ENCODE measurements at places on chromosomes 13 and 19. TPM values are rescaled to one million over a fixed set of nuclear protein-coding genes. Genes with fewer than 3 reads are reported as not detected.

- no peaks in the 10 kb centered on the region for H3K27me3 ChIP-seq
- no peak for DNase-seq
- peaks cover 5% of the 10 kb centered on the region for H3K36me3 ChIP-seq
- no peak overlapping the region for H3K4me3 ChIP-seq
- H3K27ac ChIP-seq: no peak overlapping the region
These were observed 180.5 kb downstream of the ZNF737 start for GRCh38 chr19:20385061-20385460.

DNA sequence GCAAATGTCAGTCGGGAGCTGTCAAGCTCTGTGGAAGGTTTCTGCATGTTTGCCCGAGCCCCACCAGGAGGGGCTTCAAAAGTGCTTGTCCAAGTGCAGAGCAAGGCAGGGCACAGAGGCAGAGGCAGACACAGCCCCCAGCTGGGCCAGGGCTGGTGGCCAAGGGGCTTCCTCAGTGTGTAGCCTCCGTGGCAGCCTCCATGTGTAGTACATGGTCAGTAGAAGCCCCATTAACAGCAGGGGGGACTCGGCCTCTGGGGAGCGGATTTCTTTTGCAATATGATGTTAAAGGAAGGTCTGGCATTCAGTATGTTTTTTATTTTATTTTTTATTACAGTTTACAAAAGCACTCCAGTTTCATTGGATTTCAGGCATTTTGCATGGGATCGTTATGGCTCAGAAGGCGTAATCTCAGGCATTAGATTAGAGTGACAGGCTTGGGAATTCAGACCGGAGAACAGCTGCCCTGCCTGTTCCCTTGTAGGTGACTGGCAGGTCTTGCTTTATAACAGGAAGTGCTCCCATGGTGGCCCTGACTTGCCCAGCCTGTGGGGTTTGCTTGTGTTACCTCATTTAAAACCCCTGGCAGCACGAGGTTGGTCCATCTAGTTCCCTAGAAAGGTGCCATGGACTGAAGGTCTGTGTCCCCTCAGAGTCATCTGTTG is 129.2 kb downstream of the KDM4B start:
- H3K27ac ChIP-seq: no peak overlapping the region
- H3K36me3 ChIP-seq: peaks cover 45% of the 10 kb centered on the region
- no peak overlapping the region for H3K4me3 ChIP-seq
- no peaks in the 10 kb centered on the region for H3K4me1 ChIP-seq

- H3K36me3 ChIP-seq: peaks cover 40% of the 10 kb centered on the region
- peaks cover 41% of the 10 kb centered on the region for H3K4me1 ChIP-seq
- no peaks in the 10 kb centered on the region for H3K27me3 ChIP-seq
- H3K27ac ChIP-seq: peak overlapping the region; percentile 96
- no peak overlapping the region for H3K4me3 ChIP-seq
These were observed 2.3 kb upstream of the UPF3A start for GRCh38 chr13:114279146-114279545.

DNA sequence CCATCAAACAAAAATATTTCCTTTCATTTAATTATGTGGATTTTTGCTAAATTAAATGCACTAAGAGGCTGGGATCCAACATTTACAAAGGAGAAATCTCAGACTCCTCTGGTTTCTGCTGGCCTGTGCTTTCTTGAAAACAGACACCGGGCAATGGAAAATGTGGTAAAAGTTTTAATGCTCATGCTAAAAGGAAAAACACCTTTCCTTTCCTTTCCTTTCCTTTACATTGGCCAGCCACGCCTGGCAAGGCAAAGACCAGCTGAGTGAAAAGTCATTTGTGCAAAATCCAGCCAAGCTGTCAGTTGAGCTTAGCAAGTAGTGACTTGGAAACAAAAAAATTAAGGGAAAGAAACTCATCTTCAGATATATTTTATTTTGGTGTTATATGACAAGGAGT is 240.3 kb downstream of the LACC1 start:
- peaks cover 10% of the 10 kb centered on the region for H3K4me1 ChIP-seq
- no peaks in the 10 kb centered on the region for H3K27me3 ChIP-seq
- no peaks in the 10 kb centered on the region for H3K36me3 ChIP-seq
- H3K4me3 ChIP-seq: no peak overlapping the region
- no peak for DNase-seq

DNA sequence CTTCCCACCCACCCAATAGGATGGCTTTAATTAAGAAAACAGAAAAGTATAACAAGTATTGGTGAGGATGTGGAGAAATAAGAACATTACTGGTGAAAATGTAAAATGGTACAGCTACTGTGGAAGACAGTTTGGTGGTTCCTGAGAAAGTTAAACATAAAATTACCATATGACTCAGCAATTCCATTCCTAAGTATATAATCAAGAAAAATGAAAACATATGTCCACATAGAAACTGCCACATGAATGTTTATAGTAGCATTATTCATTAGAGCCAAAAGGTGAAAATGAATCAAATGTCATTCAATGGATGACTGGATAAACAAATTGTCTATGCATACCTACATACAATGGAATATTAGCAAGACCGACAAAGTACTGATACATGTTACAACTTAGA is 16.9 kb downstream of the DZIP1 start:
- no peak for DNase-seq
- H3K27me3 ChIP-seq: peaks cover 20% of the 10 kb centered on the region
- no peak overlapping the region for H3K4me3 ChIP-seq
- no peak overlapping the region for H3K27ac ChIP-seq
- no peaks in the 10 kb centered on the region for H3K4me1 ChIP-seq

DNA sequence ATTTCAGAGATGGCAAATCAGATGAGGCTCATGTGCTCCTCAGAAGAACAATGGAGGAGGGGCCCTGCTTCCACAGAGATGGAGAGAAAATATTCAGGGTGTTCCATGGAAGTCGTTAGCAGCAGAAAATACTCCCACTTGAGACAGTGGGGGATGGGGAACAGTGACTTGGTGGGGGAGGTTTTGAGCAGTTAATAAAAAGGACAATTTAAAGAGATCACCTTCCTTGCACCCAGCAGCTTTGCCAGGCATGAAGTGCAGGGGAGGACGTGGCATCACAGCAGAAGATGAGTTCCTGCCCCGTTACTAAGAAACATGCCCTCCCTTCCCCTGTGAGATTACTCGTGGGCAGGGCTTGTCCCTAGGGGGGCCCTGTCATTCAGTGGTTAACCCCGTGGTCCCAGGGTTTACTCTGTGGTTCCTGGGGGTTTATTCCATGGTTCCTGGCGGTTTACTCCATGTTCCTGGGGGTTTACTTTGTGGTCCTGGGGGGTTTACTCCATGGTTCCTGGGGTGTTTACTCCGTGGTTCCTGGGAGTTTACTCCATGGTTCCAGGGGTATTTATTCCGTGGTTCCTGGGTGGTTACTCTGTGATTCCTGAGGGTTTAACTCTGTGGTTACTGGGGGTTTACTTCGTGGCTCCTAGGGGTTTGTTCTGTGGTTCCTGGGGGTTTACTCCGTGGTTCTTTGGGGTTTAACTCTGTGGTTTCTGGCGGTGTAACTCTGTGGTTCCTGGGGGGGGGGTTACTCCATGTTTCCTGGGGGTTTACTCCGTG is 49.2 kb downstream of the TMEM255B start:
- H3K27ac ChIP-seq: peak overlapping the region; percentile 46
- DNase-seq: no peak
- no peak overlapping the region for H3K4me3 ChIP-seq
- H3K4me1 ChIP-seq: no peaks in the 10 kb centered on the region
- no peaks in the 10 kb centered on the region for H3K36me3 ChIP-seq
- no peaks in the 10 kb centered on the region for H3K27me3 ChIP-seq

The MIDN gene
- total RNA-seq: 58.0 TPM

DNA sequence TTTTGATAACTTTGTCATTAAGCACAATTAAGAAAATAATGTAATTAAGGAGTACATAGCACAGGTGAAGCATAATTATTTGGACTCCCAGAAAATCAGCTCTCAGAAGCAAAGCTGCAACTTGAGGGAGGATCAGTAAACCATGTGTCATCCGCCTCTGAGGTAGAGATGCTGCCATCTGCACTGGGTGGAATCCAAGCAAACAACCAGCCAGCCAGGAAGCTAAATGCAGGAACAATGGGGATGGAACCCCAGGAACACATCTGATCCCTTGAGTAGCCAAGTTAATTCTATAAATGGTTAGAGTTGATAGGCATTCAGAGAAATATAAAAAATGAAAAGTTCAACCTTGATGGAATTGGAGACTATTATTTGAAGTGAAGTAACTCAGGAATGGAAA is 520.2 kb downstream of the RFC3 start:
- no peaks in the 10 kb centered on the region for H3K36me3 ChIP-seq
- no peaks in the 10 kb centered on the region for H3K4me1 ChIP-seq
- no peak overlapping the region for H3K4me3 ChIP-seq
- no peak for DNase-seq
- H3K27ac ChIP-seq: no peak overlapping the region

DNA sequence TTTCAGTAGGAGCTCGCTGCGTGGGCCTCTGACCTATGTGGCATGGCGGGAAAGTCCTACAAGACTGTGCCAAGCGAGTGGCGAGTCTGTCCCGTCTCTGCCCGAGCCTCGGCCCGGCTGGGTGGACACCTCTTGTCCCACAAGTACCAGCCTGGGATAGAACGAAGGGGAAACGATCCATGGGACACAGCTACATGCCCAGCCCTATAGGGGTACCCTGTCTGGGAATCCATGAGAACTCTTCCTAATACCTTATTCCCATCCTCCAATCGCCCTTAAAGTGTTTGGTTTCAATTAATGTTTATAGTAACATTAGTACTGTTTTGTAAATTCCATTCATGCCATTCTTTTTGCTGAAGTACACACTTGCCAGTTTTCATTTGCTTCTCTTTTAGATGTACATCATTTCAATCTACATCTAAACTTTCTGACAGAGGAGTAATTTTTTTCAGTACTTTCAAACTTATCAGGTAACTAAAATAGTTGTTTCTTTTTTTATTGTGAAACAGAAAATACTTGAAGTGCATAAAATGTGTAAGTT is 667 bp upstream of the ZNF790 start:
- H3K27me3 ChIP-seq: no peaks in the 10 kb centered on the region
- H3K27ac ChIP-seq: no peak overlapping the region
- no peak for DNase-seq

The PABPC3 gene
- 0.40 TPM for total RNA-seq

The SIGLEC8 gene
- total RNA-seq: not detected

GRCh38 chr19:3743486-3743885 is 18.0 kb downstream of the APBA3 start:
- H3K27ac ChIP-seq: no peak overlapping the region
- no peak overlapping the region for H3K4me3 ChIP-seq
- H3K36me3 ChIP-seq: no peaks in the 10 kb centered on the region
- H3K27me3 ChIP-seq: no peaks in the 10 kb centered on the region

- no peak for DNase-seq
- no peaks in the 10 kb centered on the region for H3K36me3 ChIP-seq
- no peak overlapping the region for H3K4me3 ChIP-seq
- no peaks in the 10 kb centered on the region for H3K4me1 ChIP-seq
- H3K27ac ChIP-seq: no peak overlapping the region
These were observed 207.3 kb downstream of the DLEU7 start for GRCh38 chr13:50636007-50636704.

GRCh38 chr13:29888306-29888705 is 37.9 kb upstream of the UBL3 start:
- H3K4me3 ChIP-seq: no peak overlapping the region
- H3K36me3 ChIP-seq: no peaks in the 10 kb centered on the region
- H3K27me3 ChIP-seq: no peaks in the 10 kb centered on the region
- no peak for DNase-seq
- no peak overlapping the region for H3K27ac ChIP-seq

DNA sequence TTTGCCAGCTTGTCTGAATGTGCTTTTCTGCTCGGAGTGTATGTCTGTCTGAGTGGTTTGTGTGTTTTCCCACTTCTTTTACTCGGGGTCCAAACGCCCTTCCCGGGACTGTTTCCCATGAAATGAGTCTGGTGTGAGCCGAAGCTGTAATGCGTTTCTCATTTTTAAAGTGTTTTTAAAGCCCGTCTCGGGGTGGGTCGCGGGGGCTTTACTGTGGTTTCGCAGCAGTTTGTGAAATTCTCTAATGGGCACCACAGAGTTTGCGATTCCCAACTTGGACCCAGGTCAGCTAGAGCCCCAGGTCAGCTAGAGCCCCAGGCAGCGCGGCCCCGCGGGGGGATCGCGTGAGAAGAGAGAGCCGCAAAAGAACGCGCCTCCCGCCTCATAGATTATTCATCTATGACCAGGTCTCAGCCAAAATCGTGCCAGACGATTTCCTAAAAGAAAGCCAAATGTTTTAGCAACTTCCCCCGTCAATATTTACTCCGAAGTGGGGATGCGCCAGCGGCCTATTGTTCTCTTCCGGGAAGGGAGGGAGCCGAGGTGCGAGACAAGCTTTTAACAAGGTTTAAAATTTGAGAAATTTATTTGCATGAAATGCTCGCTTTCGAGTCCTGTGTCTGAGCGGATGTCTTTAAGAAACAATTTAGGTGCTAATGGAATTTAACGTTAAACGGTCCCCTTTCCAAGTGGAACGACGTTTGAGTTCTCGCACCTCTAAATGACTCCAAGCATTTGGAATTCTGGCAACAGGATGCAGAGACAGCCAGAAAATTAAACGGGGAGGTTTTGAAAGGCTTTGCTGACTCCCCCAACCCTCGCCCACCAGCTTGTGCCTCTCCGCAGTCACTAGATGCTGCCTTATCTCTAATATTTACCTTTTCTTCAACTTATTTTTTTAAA is 2.2 kb downstream of the ZIC2 start:
- peak overlapping the region; percentile 77 for H3K27ac ChIP-seq
- peaks cover 62% of the 10 kb centered on the region for H3K27me3 ChIP-seq
- no peak for DNase-seq
- peak overlapping the region; percentile 30 for H3K4me3 ChIP-seq
- H3K36me3 ChIP-seq: peaks cover 6% of the 10 kb centered on the region
- H3K4me1 ChIP-seq: peaks cover 18% of the 10 kb centered on the region

The B3GNT3 gene
- 0.35 TPM for total RNA-seq

- no peak overlapping the region for H3K4me3 ChIP-seq
- H3K4me1 ChIP-seq: peaks cover 8% of the 10 kb centered on the region
- peaks cover 1% of the 10 kb centered on the region for H3K36me3 ChIP-seq
- H3K27me3 ChIP-seq: peaks cover 25% of the 10 kb centered on the region
- DNase-seq: no peak
These were observed 6.2 kb upstream of the NUP58 start for GRCh38 chr13:25295228-25295627.

The KASH5 gene
- total RNA-seq: 0.45 TPM

The RASA3 gene
- total RNA-seq: 115 TPM

DNA sequence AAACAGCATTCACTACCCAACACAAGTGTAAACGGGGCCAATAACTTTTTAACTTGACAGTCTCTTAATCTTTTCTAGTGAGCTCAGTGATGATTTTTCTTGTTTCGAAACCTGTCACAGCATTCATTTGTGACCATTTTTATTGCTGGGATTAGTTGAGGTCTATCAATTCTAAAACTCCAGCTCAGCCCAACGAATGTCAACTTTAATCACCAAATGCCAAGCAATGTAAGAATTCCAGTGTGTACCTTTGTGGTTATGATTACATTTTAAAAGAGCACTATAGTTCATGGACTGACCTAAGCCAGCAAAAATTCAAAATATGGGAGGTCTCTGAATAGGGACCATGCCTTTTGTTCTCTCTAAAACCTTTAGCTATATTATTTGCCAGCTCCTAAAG is 694.3 kb upstream of the SGCG start:
- no peaks in the 10 kb centered on the region for H3K4me1 ChIP-seq
- no peak overlapping the region for H3K27ac ChIP-seq
- no peaks in the 10 kb centered on the region for H3K27me3 ChIP-seq
- DNase-seq: no peak

- no peak for DNase-seq
- no peak overlapping the region for H3K4me3 ChIP-seq
- no peak overlapping the region for H3K27ac ChIP-seq
These were observed 5.6 kb downstream of the CILP2 start for GRCh38 chr19:19543640-19544039.

GRCh38 chr19:55251341-55252081 is 7.3 kb downstream of the PPP6R1 start:
- H3K27me3 ChIP-seq: no peaks in the 10 kb centered on the region
- H3K4me1 ChIP-seq: peaks cover 59% of the 10 kb centered on the region
- H3K27ac ChIP-seq: peak overlapping the region; percentile 98
- peak; percentile 51 for DNase-seq
- peaks cover 51% of the 10 kb centered on the region for H3K36me3 ChIP-seq

The C1QTNF9B gene
- not detected for total RNA-seq

Data from activated CD4-positive, alpha-beta T cell treated with anti-CD3 and anti-CD28 coated beads, Interleukin-2, amount 10 ng/mL, durations not matched to agents 7 days and 5 days (primary cell).